ENCODE measurements at places on chromosomes 1 and 21. TPM values are rescaled to one million over a fixed set of nuclear protein-coding genes. Genes with fewer than 3 reads are reported as not detected.

The SERINC2 gene
- 2.3 TPM for total RNA-seq

The OR6N1 gene
- total RNA-seq = not detected

The AQP10 gene
- 0.30 TPM for total RNA-seq

The KDF1 gene
- total RNA-seq = not detected

The OR2T11 gene
- not detected for total RNA-seq

The METTL18 gene
- 11.0 TPM for total RNA-seq

The PLA2G2F gene
- not detected for total RNA-seq

The ZDHHC18 gene
- total RNA-seq = 6.8 TPM

The LAPTM5 gene
- total RNA-seq = 39.3 TPM

The PPFIA4 gene
- 18.9 TPM for total RNA-seq

The CHD5 gene
- 22.0 TPM for total RNA-seq

The NPPA gene
- total RNA-seq = 0.99 TPM

The URB2 gene
- total RNA-seq = 7.8 TPM

The EIF2D gene
- total RNA-seq = 58.0 TPM

The MARK1 gene
- 19.4 TPM for total RNA-seq

The LAMC1 gene
- total RNA-seq = 170 TPM

The SELP gene
- 6.4 TPM for total RNA-seq

The C1orf141 gene
- total RNA-seq = 0.79 TPM

The SPRR3 gene
- not detected for total RNA-seq

The DRAXIN gene
- total RNA-seq = 5.8 TPM

The AMPD1 gene
- not detected for total RNA-seq

The IRF6 gene
- total RNA-seq = 2.8 TPM

The TMPRSS15 gene
- 0.61 TPM for total RNA-seq

The GNG5 gene
- total RNA-seq = 13.6 TPM

The CCDC30 gene
- 19.1 TPM for total RNA-seq

The ADORA3 gene
- 11.1 TPM for total RNA-seq

The FCAMR gene
- total RNA-seq = 0.20 TPM

The RHCE gene
- 1.8 TPM for total RNA-seq

The S100A12 gene
- 87.6 TPM for total RNA-seq

The SPRR2B gene
- not detected for total RNA-seq

The CAPN9 gene
- 0.66 TPM for total RNA-seq

The ZNF683 gene
- not detected for total RNA-seq

The AXDND1 gene
- total RNA-seq = 1.2 TPM

The GPATCH2 gene
- total RNA-seq = 35.3 TPM

The AJAP1 gene
- 25.4 TPM for total RNA-seq

The BRINP3 gene
- 86.6 TPM for total RNA-seq

The RORC gene
- total RNA-seq = not detected

The NT5C1A gene
- 5.4 TPM for total RNA-seq

The LEMD1 gene
- 2.4 TPM for total RNA-seq

The SLAMF9 gene
- not detected for total RNA-seq

The VN1R5 gene
- total RNA-seq = not detected

The AADACL4 gene
- total RNA-seq = 0.11 TPM

The PTGER3 gene
- total RNA-seq = 7.0 TPM

The HSPA6 gene
- 25.8 TPM for total RNA-seq

The RGSL1 gene
- 0.11 TPM for total RNA-seq

The ADAMTS5 gene
- total RNA-seq = 20.1 TPM

The C8A gene
- total RNA-seq = 0.06 TPM

Data from spinal cord (tissue), 10 donors.